ENCODE measurements at places on chromosomes 1 and 21.
A peak's percentile ranks its signal among the peaks of the same experiment; 100 is the strongest.

GRCh38 chr21:17128132-17128531 lies 384.7 kb upstream of the CXADR start:
- H3K4me3 ChIP-seq = no peak overlapping the region
- H3K36me3 ChIP-seq = no peaks in the 10 kb centered on the region
- H3K4me1 ChIP-seq = no peaks in the 10 kb centered on the region

- DNase-seq = no peak
- H3K36me3 ChIP-seq = no peaks in the 10 kb centered on the region
- H3K27me3 ChIP-seq = 0 out of 2 replicates have a peak, but pooled peaks cover 7% of the 10 kb centered on the region
- H3K4me3 ChIP-seq = no peak overlapping the region
- H3K4me1 ChIP-seq = no peaks in the 10 kb centered on the region
Measured at GRCh38 chr1:235549351-235550139, 45.3 kb upstream of the B3GALNT2 start.

DNA sequence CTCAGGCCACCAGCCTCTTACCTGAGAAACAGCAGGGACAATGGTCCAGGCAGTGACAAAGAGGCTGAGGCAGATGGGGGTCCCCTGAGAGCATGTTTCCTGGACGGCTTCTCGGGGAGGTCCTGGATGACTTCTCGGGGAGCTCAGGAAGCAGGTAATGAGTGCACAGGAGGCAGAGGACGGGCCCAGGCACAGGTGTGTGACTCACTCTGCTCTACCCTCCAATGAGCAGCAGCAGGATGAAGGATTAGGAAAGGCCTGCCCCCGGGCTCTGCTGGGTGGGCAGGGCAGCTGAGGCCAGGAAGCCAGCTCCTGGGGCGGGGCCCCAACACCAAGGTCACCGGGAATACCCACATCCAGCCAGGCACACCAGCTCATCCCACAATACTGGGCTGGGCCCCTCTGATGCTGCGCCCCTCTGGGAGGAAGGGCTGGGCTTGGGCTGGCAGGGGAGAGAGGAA lies 17.2 kb upstream of the PTAFR start:
- H3K4me3 ChIP-seq = no peak overlapping the region
- H3K27me3 ChIP-seq = no peaks in the 10 kb centered on the region
- H3K36me3 ChIP-seq = no peaks in the 10 kb centered on the region
- H3K27ac ChIP-seq = no peak overlapping the region
- no peak for DNase-seq

DNA sequence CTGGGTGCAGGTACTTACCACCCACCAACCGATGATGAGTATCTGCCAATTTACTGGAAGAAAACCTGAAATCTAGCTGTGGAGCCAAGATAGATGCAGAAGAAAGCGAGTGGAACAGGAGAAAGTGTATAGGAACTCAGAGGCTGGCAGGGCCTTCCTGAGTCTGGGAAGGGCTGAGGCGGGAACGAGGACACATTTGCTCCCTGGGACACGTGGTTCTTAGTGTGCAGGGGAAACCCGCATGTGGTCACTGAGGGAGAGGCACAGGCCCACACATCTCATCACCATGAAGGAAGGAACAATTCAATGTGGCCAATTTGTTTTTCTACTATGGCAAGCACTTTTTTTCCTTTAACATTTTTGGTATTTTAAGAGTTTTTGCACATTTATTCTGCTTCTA lies 8.2 kb downstream of the RYR2 start:
- H3K4me3 ChIP-seq = no peak overlapping the region
- no peaks in the 10 kb centered on the region for H3K27me3 ChIP-seq
- no peak for DNase-seq
- H3K27ac ChIP-seq = no peak overlapping the region
- no peaks in the 10 kb centered on the region for H3K36me3 ChIP-seq
- H3K4me1 ChIP-seq = no peaks in the 10 kb centered on the region

DNA sequence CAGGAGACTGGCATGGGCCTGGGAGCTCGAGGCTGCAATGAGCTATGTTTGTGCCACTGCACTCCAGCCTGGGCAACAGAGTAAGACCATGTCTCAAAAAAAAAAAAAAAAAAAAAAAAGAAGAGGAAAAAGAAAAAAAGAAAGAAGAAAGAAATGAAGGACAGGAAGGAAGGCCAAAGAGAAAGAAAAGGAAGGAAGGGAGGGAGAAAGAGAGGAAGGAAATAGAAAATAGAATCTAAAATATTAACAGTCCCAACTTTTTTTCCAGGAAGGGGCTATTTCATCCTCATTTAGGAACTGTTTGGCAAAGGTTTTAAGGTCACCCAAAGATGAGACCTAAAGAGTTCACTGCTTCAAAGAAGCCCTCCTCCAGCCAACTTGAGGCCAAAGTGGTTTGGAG lies 2.5 kb downstream of the MUL1 start:
- H3K4me3 ChIP-seq = no peak overlapping the region
- H3K4me1 ChIP-seq = peaks cover 16% of the 10 kb centered on the region
- no peaks in the 10 kb centered on the region for H3K27me3 ChIP-seq
- no peak overlapping the region for H3K27ac ChIP-seq
- no peak for DNase-seq

DNA sequence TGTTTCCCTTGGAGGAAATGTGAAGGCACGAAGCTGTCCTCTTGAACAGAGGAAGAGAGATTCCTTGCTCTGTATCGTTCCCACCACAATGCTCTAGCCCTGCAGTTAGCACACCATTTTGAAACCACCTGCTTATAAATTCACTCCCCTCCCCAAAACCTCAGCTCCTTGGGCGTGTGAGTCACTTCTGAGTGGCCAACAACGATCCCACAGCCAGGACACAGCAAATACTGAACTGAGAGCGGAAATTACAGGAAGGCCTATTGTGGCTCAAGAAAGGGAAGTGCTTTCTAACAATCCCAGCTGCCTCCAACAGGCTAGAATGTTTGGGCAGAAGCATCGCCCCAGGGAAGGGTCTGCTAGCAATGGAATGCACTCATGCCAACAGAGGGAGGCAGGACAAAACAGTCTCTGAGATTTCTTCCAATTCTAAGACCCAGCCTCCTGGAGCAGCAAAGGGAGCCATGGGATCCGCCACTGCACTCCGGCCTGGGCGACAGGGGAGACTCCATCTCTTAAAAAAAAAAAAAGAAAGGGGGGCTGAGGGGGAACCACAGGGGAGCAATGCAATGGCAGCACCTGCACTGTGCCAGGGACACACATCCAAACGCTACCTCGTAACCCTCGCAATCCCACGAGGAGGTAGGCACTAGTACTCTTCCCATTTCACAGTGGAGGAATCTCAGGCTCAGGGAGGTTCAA lies 1.9 kb downstream of the TMEM53 start:
- H3K36me3 ChIP-seq = no peaks in the 10 kb centered on the region
- H3K27me3 ChIP-seq = no peaks in the 10 kb centered on the region
- DNase-seq = peak; percentile 19
- H3K4me3 ChIP-seq = no peak overlapping the region

Measured in GM23248 (cell line).